Neuronal stem cell (in vitro differentiated cells): ENCODE measurements at places on chromosomes 4 and X.

DNA sequence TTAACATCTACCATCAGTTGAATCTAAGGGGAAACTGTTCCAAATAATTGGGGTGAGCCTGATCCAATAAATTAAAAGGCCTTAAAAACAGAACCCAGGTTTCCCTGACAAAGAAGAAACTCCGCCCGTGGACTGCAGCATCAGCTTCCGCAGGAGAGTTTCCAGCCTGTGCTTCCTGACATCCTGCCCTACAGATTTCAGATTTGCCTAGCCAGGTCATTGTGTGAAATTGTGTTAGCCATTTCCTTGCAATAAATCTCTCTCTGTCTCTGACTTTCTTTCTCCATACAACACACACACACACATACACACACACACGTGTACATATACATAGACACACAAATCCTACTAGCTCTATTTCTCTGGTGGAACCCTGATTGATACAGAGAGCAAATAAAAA is 48.3 kb upstream of the LCORL start:
- DNase-seq: no peak

DNA sequence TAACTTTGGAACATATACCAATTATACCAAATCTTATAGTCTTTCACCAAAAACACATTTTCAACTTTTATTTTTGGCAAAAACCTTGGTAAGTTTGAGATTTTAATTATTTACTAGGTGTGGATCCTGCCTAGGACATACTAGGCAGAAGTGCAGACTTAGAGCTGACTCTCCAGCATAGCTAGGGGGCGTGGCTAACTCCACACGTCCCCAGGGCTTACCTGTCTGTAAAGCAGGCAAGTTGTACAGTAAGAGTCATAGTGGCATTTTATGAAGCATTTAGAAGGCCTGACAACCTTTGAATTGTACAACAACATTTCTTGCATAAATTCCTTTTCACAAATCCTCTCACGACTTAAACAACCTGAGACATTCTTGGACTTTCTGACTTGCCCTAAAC is 19.2 kb upstream of the GRPEL1 start:
- no peak for DNase-seq

- DNase-seq: no peak
Measured at GRCh38 chr4:53459548-53459947, 82.1 kb downstream of the FIP1L1 start.

- DNase-seq: no peak
Measured at GRCh38 chr4:53616219-53616618, 24.9 kb upstream of the LNX1 start.

GRCh38 chr4:41209187-41209586 is 5.2 kb downstream of the APBB2 start:
- no peak for DNase-seq

- DNase-seq: peak; percentile 45
Measured at GRCh38 chr4:124459941-124460310, 252.6 kb downstream of the ANKRD50 start.

- DNase-seq: no peak
Measured at GRCh38 chr4:26692014-26692726, 108.3 kb downstream of the TBC1D19 start.

- DNase-seq: no peak
Measured at GRCh38 chrX:82677286-82677685, 830.8 kb upstream of the POU3F4 start.

DNA sequence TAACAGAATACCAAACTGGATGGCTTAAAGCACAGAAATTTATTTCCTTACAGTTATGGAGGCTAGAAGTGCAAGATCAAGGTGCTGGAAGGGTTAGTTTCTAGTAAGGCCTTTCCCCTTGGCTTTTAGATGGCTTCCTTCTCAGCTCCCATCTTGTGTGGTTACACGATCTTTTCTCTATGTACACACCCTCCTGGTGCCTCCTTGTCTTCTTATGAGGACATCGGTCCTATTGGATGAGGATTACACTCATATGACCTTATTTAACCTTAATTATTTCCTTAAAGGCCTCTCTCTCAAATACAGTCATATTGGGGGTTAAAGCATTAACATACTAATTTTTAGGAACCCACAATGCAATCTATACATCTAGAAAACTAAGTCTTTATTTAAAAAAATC is 787.9 kb upstream of the GALNTL6 start:
- no peak for DNase-seq

DNA sequence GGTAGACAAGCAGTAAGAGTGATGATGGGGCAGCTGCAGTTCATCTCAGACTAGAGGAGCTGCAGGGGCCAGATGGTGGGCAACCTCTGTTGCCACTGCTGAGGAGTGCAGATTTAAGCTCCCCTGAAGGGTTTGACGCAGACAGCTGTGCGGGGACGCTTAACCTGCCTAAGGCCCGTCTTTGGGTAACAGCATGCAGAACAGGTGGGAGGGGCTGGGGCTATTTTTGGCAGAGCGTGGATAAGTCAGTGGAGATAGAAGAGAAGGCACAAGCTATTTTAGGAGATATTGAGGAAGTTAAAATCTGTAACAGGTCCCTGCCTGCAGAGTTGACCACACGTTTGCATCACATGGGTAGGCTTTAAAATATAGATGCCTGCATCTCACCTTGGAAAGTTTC is 10.5 kb downstream of the CD99 start:
- no peak for DNase-seq

- DNase-seq: peak; percentile 31
Measured at GRCh38 chrX:140091125-140091886, 126.0 kb upstream of the CXorf66 start.

DNA sequence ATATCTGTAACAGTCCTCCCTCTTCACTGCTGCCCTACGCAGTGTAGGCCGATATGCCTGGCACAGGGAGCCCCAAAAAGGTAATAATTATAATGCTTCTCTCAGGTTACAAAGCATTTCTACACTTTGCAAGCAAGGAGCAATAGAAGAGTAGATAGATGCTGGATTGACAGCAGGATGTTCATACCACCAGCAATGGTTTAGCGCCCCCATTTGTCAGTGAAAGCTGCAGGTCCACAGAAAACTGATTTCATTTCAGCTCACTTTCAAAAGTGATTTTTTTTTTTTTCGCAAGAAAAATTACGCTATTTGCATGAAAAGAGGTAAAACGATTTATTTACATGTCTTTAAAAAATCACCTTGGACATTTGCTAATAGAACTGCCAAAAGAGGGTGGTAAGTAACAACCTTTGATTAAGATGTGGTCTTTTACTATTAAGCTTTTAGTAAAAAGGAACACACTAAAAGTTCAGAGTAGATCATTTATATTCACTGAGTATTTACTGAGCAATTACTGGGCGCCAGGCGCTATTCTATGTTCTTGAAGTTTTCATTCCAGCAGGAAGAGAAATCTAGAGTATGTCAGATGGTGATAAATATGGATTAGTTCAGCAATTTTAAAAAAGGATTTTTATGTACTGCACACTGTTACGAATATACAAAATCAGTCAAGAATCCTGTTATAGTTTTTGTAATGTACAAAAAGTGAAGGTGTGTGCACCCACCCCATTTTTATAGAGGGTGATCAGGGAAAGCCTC is 34.4 kb downstream of the HPF1 start:
- no peak for DNase-seq

GRCh38 chrX:47413179-47413594 is 42.8 kb downstream of the ZNF157 start:
- DNase-seq: no peak

- DNase-seq: no peak
Measured at GRCh38 chr4:118112117-118113046, 78.1 kb downstream of the NDST3 start.

GRCh38 chr4:37644962-37645361 is 41.2 kb downstream of the RELL1 start:
- DNase-seq: no peak

- DNase-seq: no peak
Measured at GRCh38 chrX:40694802-40695201, 40.5 kb downstream of the MED14 start.

- DNase-seq: no peak
Measured at GRCh38 chr4:183989461-183989860, 84.4 kb downstream of the STOX2 start.

GRCh38 chrX:10611441-10612090 is 8.8 kb downstream of the MID1 start:
- no peak for DNase-seq
